Occipital lobe (tissue), 3 donors: ENCODE measurements at places on chromosomes 6 and 20. TPM values are rescaled to one million over a fixed set of nuclear protein-coding genes. Genes with fewer than 3 reads are reported as not detected.

DNA sequence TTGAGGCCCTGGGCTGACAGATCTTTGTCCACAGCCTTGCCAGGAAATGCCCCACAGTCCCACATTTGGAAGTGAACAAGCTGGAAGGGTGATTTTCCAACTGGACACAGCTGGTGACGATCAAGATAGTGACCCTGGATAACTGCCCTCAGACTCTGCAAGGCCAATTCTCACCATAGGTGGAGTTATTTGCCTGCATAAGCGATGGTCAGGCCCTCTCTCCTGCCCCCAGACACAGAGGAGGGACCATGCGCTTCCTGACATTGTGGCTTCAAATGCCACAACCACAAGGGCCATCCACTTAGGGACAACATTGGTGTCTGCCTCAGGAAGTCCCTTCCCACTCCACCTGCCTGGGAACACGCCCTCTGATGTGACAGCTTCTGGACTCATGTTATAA lies 96.0 kb downstream of the JPH2 start:
- DNase-seq, result no peak

DNA sequence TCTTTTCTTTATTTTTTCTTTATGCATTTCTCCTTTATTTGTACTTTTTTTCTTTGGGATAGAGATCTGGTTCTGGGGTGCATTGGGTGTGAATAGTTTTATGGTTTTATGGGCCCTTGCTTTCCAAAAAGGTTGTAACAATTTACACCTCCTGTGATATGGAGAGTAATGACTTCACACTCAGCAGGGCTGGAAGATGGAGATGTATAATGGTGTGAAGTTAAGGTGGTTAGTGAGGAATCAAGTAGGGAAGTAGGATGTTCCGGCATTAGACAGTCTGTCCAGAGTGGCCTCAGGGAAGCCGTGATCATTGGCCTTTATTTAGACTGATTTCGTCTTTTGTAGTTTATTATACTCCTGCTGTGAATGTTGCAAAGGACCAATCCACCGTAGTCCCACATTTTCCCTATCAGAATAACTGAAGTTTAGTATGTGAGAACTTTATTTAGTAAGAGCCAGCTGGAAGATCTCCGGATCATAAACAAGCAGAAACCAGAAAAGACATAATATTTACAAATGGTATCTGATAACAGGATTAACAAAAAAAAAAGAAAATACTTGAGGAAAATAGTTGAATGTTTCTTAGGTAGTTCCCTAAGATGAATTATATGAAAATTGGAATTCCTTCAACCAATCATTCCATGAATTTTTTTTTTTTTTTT lies 255.5 kb downstream of the TBC1D7 start:
- no peak for DNase-seq

- no peak for DNase-seq
These were observed 96.8 kb upstream of the NFATC2 start for GRCh38 chr20:51639206-51639832.

- DNase-seq, result no peak
These were observed 28.3 kb downstream of the L3MBTL3 start for GRCh38 chr6:130046671-130047070.

GRCh38 chr6:46972531-46972930 lies 50.8 kb upstream of the ADGRF5 start:
- DNase-seq, result no peak

DNA sequence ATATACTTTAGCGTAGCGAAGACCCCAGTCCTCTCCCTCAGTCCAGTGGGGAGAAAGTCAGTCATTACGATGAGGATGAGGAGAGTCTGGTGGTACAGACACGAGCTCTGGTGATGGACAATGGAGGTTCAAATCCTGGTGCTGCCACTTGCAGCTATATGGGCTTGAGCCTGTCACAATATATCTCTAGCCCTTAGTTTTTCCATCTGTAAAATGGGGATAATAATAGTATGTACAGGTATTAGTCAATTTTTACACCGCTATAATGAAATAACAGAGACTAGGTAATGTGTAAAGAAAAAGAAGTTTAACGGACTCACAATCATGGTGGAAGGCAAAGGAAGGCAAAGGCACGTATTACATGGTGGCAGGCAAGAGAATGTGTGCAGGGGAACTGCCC lies 237.9 kb downstream of the BCAS1 start:
- no peak for DNase-seq

COL10A1 gene
- not detected for total RNA-seq

DNA sequence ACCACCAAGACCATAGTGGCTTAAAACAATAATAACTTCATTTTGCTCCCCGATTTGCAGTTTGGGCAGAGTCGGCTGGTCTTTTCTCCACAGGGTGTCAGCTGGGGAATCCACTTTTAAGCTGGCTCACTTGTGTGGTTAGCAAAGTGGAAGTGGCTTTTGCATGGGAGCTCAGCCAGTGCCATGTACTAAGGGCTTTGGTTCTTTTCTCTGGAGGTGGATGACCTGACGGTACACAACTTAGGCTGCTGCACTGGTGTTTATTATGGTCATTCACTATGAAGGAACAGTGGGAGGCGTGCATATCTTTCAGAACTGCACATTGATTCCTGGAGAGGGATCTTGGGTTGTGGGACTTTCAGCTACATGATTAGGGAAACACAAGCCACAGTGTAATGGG lies 141.0 kb downstream of the OR2B2 start:
- no peak for DNase-seq

PPDPF gene
- total RNA-seq, result 43.5 TPM
